Activated T-cell treated with anti-CD3 and anti-CD28 coated beads for 24 hours (primary cell): ENCODE measurements at places on chromosomes 7 and 10.
A peak's percentile ranks its signal among the peaks of the same experiment; 100 is the strongest.

- DNase-seq: no peak
Observed at GRCh38 chr10:70830164-70830563, 14.4 kb downstream of the SGPL1 start.

DNA sequence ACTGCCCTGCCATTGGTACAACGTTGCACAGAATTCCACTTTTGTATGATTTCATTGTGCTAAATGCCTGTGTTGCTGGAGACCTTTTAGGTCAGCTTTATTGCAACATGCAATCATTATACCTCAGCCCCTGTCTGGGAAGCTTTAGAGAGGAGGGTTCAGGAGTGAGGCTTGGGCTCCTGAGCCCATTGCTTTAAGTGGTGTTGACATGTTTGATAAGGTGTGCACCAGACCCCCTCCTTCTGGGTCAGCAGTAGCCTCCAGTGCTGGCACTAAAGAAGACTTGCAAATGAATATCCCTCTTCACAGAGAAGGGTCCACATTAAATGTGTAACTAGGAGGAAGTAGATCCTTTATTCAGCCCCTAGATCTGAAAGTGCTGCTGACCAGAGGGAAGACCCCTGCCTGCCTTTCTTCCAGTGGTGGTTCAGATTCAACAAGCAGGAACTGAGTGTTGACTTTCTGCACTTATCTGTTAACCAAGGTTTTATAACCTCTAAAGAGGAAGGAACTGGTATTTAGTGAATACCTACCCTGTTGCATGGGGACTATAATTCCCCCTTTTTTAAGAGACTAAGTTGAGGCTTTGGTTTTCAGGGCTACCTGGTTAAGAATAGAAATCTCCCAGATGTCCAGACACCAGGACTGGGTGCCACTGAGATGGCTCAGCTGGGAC, 369.4 kb upstream of the IGFBP3 start:
- DNase-seq: no peak

- no peak for DNase-seq
Observed at GRCh38 chr7:93430917-93431588, 143.5 kb downstream of the CALCR start.

DNA sequence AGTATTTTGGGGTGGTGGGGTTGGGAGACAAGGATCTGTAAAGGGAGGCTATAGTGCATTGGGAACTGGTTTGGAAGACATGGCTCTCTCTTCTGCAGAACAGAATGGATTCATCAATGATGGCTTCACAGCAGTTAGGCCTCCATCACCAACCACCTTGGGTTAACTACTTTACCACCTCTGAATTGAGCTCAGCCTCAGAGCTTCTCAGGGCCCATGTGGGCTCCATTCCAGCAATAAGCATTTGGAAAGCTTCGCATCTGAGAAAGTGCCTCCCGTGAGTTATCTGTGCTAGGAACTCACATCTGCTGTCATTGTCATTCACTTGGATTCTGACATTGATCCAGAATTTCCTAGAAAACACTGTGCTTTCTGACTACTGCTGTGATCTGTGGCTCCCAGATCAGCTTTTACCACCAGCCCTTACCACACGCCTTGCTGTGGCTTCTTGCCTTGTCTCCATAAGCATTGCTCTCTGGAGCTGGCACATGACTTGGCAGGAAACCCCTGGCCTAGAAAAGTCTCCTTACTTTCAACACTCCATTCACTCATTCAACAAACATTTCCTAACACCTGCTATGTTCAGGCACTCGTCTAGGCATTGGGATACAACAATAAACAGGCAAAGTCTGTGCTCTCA, 70.7 kb upstream of the ADO start:
- no peak for DNase-seq

DNA sequence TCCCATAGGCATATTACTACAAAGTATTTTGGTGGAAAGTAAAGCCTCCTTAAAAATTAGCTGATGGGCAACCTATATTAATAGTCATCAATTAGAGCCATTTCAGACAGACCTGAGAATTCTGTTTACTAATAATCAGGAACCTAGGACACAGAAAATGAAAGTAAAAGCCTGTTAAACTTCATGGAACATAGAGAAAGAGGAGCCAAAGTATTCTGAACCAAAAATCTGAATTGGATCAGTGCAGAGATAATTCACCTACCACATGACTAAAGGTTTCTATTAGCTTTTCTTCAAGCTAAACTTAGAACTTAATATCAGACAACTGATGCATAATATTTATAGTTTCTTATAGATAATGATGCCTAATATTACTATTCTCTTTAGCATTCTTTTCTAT, 204.5 kb upstream of the RHOBTB1 start:
- no peak for DNase-seq

- DNase-seq: peak; percentile 75
Observed at GRCh38 chr10:88091490-88092061, 228.2 kb downstream of the PTEN start.

DNA sequence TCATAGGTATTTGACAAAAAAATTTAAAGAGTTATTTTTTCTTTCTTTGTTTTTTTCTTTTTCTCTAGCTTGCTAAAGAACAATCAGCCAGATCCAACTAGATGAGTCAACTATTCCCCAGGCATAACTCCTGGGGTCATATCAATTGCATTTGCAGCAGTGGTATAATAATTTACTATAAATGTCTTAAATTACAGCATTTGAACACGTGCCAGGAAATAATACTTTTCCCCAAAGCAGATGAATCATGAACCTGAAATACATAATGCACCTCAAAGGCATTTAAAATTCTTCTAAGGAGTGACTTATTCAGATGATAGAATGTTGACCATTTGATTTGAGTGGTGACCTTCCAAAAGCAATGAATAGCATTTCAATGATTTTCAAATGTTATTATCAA, 190.1 kb downstream of the LRRTM3 start:
- DNase-seq: no peak

GRCh38 chr7:25779002-25779546, 372.9 kb upstream of the NFE2L3 start:
- DNase-seq: no peak

DNA sequence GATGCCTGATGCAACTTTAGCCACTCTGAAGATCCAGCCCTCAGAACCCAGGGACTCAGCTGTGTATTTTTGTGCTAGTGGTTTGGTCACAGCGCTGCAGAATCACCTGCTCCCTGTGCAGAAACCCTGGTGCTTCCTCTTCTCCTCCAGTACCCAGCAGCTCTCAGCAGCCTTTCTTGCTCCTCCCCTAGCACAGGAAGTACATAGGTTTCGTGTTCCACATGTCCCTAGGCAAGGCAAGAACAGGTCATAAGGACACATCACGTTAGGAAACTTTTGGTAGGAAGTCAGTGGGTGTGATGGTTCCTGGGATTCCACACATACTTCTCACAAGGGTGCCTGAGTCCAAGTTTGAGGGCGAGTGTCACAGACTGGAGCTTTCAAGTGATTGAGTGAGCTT, 167.9 kb upstream of the PRSS1 start:
- peak; percentile 5 for DNase-seq

DNA sequence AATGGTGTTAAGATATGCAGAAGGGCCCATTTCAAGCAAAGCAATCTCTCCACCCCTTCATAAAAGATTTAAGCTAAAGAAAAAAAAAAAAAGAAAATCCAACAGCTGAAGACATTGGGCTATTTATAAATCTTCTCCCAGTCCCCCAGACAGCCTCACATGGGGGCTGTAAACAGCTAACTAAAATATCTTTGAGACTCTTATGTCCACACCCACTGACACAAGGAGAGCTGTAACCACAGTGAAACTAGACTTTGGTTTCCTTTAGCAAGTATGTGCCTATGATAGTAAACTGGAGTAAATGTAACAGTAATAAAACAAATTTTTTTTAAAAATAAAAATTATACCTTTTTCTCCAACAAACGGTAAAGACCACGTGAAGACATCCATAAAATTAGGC, 28.6 kb downstream of the PPP3CB start:
- no peak for DNase-seq

- DNase-seq: no peak
Observed at GRCh38 chr10:104774234-104774633, 133.1 kb downstream of the SORCS3 start.
